AG10803 (cell line): ENCODE measurements at places on chromosomes 4 and X.

DNA sequence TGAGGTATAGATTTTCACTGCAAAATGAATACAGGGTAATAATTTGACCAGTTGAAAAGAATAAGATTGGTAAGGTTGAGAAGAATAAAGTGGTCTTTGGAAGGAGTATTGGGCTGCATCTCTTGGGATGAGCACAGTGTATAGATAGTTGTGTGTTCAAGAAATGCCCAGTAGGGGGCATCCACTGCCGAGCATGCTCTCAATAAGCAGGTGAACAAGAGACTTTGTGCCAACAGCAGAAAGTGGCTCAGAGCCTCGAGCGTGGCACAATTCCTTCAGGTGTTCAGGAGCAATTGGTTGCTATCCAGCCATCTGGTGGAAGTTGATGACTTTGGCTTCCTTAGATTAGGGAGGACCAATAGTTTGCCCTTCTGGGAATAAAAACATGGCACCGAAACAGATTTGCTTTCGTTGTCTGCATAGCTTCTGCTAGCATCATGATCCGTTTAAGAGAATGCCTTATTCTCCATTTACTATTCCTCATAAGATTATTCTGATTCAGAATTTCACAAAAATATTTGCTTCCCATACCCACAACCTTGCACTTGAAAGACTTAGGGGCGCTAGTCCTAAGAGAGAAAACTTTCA is 258.1 kb upstream of the NEIL3 start:
- DNase-seq = no peak

DNA sequence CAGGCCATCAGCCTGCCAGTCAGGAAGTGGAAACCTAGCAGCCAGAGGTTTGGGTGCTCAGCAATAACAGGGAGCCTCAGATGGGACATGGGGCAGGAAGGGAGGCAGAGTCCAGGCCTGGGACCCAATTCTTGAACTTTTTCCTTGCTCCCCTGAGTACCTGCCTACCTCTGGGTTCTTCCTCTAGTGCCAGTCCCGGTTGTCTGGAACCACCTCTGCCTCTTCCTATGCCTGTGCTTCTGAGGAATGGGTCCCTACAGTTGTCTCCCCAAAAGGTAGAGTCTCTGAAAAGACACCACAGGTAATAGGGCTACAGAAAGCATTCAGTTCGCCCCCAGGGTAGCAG is 212.4 kb upstream of the MAMLD1 start:
- DNase-seq = no peak

- DNase-seq = peak; percentile 5
These were observed 70.5 kb downstream of the CLCN5 start for GRCh38 chrX:49992853-49993252.

- DNase-seq = no peak
These were observed 1.7 kb upstream of the DCTD start for GRCh38 chr4:182918791-182919302.

DNA sequence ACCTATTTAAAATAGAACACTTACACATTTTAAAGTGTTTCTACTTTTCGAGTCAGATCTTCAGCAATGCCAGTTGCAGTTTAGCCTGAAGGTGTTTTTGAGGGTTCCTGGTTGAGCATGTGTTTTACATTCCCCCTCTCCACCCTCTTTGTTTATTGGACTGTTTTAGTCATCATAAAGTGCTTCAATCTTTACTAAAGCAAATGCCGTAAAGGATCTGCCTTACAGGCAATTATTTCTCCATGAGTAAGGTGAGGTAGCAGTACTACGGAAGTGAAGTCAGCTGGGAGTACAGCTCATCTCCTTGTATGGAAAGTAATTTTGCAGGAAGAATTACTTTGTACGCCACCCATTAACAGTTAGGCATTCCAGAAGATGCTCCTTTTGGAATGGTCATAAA is 36.9 kb downstream of the PDLIM5 start:
- peak; percentile 25 for DNase-seq

DNA sequence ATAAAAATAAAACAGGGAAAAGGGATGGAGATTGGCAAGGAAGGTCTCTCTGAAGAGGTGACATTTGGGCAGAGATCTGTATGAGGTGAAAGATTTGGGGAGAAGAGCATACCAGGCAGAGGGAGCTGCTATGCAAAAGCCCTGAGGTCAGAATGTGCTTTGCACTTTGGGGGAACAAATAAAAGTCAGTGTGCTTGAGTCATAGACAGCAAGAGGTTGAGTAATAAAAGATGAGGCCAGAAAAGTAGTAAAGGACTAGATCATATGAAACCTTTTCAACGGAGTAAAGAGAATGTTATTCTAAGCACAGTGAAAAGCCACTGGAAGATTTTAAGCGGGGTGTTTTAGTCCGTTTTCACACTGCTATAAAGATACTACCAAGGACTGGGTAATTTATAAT is 76.5 kb upstream of the TEX13A start:
- DNase-seq = no peak

DNA sequence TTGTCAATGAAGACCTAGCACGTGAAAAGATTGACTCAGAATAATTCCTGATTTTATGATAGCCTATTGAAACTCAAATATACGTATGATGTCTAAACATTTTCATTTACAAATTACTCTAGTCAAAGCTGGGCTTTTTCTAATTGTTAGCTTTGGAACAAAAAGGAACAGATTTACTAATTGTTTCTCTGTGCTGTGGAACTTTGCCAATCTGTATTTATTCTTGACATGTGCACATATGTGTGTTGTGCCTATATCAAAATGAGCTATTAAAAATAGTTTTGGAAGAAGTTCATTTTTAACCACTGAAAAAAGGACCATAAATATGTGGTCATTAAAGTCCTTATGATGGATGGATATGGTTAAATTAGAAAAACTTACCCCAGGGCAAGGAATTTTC is 85.4 kb upstream of the PACRGL start:
- DNase-seq = peak; percentile 21

GRCh38 chr4:144712775-144713174 is 66.8 kb downstream of the HHIP start:
- DNase-seq = peak; percentile 27

- DNase-seq = no peak
These were observed 1.2 kb upstream of the QDPR start for GRCh38 chr4:17512973-17513665.

GRCh38 chr4:159899596-159899995 is 796.7 kb downstream of the RAPGEF2 start:
- DNase-seq = no peak

GRCh38 chr4:173218411-173219125 is 50.0 kb downstream of the GALNT7 start:
- DNase-seq = peak; percentile 35
